ENCODE measurements at places on chromosomes 5 and 9. TPM values are rescaled to one million over a fixed set of nuclear protein-coding genes. Genes with fewer than 3 reads are reported as not detected.

PROB1 gene
- not detected for total RNA-seq

FAM174A gene
- total RNA-seq, result 20.9 TPM

DNA sequence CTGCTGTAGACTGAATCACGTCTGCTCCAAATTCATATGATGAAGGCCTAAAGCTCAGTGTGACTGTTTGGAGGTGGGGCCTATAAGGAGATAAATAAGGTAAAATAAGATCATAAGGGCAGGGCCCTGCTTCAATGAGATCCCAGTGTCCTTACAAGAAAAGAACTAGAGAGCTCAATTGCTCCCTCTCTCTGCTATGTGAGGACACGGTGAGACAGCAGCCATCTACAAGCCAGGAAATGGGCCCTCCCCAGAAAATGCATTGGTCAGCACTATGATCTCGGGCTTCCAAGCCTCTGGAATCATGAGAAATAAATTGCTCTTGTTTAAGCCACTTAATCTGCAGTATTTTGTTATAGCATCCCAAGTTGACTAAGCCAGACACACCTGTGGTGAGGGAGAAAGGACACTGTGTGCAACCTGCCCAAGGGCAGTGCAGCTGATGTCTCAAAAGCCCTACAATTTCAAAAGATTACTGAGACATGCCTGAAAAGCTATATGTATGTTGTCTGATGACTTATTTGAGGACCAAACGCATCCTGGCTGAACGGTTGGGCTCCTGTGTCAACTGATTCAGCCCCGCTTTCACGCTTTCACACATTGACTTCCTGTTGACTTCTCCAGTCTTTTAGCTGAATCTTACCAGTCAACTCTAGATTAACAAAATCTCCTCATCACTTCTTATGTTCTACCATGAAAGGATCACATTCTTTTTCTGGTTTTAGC, 13.2 kb downstream of the GZMK start:
- DNase-seq, result no peak

CDC25C gene
- total RNA-seq, result not detected

GRCh38 chr9:32384364-32385151, at the start of gene ACO1:
TSS of gene ACO1 (plus strand) at chr9:32384643. CDS start at chr9:32405507, 20,864 bp downstream.
- DNase-seq, result peak; percentile 87

DNA sequence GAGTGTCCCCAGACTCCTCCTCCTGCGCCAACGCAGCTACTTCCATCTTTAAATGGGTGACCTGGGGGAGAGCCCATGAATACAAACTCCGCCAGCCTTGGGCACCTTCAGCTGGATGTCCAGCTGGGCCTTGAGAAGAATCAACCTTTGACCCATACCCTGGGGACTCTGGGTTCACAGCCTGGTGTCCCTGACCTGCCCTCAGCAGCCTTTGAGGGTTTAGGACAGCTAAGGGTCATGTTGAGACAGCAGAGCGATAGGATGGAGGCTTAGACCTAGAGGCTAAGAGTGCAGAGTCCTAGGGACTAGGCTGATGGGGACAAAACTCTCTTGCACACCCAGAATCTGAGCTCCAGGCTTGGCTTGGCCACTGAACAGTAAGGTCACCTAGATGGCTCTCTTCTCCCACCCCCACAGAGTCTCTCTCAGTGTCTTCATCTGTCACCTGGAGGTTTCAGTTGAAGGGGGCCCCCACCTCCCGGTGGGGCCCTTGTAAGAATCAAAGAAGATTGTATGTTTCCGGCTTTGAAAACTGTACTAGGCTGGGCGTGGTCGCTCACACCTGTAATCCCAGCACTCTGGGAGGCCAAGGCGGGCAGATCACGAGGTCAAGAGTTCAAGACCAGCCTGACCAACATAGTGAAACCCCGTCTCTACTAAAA, 6.7 kb upstream of the AQP3 start:
- DNase-seq, result no peak

GRCh38 chr5:159133041-159133741, 33.5 kb upstream of the EBF1 start:
- peak; percentile 50 for DNase-seq
